Suppressor macrophage (primary cell): ENCODE measurements at places on chromosomes 7 and 10.

DNA sequence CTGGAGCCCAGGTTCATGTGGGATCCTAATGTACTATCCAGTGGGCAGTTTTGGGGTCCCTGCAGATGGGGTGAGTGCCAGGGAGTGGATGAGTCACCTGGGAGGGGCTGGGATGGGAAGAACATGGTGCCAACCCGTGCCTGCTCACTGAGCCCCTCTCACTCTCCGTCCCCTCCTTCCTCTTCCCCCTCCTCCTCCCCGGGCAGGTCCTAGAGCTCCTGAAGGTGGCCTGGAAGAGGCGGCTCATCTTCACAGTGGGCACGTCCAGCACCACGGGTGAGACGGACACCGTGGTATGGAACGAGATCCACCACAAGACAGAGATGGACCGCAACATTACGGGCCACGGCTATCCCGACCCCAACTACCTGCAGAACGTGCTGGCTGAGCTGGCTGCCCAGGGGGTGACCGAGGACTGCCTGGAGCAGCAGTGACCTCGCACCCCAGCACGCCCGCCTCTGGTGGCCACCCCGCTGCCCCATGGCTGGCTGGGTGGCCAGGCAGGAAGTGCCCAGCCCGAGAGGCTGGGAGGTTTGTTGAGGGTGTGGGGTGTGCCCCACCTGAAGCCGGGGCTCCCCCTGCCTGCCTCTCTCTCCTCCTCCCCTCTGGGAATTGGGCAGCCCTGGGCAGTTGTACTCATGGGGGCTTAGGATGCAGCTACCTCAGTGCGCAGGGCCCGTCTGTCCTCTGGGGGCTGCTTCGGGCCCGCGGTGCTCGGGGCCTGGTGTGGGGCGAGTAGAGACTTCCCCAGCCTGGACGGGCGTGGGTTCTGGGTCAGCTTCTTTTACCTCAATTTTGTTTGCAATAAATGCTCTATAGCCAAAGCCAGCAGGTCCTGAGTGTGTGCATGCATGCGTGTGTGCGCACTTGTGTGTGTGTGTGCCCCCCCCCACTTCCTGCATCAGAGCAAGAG, 4.9 kb upstream of the UPK3B start:
- no peak for DNase-seq

GRCh38 chr7:46035166-46035565, 114.1 kb upstream of the IGFBP3 start:
- no peak for DNase-seq

DNA sequence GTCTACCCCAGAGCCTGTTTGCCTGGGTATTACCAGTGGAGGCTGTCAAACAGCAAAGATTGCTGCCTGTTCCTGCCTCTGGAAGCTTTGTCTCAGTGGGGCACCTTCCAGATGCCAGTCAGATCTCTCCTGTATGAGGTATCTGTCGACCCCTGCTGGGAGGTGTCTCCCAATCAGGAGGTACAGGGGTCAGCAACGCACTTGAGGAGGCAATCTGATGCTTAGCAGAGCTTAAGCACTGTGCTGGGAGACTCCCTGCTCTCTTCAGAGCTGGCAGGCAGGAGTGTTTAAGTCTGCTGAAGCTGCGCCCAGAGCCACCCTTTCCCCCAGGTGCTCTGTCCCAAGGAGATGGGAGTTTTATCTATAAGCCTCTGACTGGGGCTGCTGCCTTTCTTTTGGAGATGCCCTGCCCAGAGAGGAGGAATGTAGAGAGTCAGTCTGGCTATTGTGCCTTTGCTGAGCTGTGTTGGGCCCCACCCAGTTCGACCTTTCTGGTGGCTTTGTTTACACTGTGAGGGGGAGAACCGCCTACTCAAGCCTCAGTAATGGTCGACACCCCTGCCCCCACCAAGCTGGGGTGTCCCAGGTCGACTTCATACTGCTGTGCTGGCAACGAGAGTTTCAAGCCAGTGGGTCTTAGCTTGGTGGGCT, 62.2 kb downstream of the PPP1R9A start:
- no peak for DNase-seq

- DNase-seq = no peak
These were observed 111.2 kb upstream of the ADO start for GRCh38 chr10:62693306-62693705.

- no peak for DNase-seq
These were observed 98.0 kb upstream of the PIK3CG start for GRCh38 chr7:106767078-106767477.

DNA sequence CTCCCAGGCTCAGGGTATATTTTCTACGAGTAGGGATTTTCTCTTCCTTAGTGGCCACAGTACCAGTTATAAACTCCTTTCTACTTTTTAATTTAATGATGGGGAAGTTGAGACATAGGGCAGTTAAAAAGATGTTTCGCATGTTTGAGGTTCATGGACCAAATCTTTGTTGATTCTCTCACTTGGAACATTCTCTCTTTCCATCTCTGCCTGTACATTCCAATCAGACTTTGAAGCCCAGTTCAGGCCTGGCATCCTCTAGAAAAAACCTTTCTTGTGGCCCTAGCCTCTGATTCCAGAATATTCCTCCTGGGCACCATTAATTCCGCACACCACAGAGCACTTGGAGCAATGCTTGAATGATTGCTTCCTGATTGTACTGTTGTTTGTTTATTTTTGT, 18.5 kb downstream of the SLC13A4 start:
- no peak for DNase-seq

- no peak for DNase-seq
These were observed 70.3 kb upstream of the SHH start for GRCh38 chr7:155882596-155882995.

DNA sequence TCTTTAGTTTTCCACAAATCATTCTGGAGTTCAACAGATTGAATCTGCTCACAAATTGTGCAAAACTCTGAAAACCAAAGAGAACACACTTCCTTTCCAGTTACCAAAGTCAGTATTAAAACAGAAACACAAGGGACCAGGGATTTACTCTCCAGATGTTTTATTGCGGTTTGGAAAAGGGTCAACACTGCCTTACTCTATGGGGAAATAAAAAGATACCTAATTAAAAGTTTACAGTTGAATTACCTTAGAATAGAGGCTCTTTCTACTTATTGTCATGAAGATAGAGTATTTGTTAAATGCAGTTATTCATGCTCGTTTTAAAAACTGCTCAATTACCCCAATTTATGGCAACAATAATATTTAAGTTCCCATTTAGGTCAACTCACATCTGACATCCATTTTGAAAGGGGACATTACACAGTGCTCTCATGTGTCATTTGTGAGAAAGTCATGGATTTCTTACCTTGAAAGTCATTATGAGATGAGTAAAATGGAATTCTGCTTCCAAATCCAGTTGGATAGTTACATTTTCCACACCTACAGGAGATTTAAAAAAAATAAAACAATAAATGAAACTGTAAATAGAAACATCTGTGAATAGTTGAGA, 8.4 kb downstream of the LAMB1 start:
- no peak for DNase-seq

- DNase-seq = no peak
These were observed 14.3 kb downstream of the BPGM start for GRCh38 chr7:134660961-134661376.

DNA sequence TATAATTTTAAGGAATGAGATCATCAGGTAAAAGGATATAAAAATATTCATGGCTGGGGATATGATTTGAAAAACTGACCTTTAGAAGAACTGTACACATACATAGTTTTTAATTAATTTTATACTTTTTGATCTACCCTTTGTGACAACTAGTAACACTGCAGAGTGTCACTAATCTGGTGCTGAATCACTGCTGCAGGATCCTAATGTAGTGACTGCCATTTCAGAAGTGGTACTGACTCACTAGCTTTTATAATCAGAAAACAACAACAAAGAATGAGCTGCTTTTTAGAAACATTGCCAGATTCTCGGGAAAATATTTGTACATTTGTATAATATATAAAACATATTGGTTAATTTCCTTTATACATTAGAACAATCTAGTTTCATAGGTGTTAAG, 110.4 kb downstream of the HIPK2 start:
- no peak for DNase-seq

GRCh38 chr7:126487728-126488442, 764.9 kb downstream of the GRM8 start:
- no peak for DNase-seq

DNA sequence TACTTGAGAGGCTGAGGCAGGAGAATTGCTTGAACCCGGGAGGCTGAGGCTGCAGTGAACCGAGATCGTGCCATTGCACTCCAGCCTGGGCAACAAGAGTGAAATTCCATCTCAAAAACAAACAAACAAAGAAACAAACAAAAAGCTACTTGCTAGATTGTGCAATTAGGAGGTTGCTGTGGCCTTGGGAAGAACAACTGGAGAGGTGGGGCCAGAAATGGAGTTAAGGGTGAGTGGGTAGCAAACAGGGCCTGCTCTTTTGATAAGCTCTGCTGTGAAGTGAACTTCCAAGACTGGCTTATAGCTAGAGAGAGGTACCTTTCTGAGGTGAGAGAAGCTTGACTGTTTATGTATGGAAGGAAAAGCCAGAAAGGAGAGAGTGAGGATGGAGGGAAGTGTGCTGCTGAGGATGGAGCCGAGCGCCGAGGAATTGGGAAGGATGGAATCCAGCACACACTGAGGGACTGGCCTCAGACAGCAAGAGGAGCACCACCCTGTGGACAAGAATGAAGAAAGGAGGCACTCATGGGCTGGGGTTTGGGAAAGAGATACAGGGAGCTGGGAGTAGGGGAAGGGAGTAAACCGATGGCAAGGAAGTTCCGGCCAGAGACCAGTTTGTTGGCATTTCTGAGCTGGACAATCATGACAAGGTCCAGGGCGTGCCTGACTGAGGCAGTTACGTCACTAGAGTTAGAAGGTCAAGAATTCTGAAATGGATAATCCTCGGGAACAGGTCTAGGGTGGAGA, 7.0 kb upstream of the RPEL1 start:
- DNase-seq = no peak

DNA sequence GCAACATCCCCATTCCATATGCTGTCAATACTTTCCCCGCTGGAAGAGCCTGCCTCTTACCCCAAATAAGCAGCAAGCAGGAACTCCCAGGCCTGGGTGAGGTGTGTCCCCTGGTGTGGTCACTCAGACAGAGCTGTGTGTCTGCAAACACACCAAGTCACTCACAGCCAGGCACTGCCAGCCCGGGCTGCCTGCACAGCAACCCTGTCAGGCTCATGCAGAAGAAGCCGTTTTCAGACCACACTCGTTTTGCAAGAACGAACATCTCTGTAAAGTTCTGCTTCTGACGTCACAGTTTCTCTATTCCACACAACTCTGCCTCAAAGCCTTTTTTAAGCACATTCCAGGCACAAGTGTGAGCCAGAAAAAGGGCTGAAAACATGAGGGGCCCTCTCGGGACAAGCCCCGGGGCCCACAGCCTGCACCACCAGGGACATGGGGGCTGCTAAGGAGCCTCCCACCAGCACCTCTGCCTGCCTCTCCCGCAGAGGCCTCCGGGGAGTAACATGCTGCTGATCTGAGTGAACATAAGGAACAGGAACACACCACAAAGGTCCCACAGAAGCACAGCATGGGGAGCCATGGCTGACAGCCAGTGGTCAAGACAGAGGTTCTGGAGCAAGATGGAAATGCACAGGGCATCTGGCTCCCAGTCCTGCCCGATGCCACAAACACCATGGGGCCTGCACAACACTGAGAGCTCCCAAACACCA, 11.4 kb downstream of the PTPRN2 start:
- peak; percentile 38 for DNase-seq

DNA sequence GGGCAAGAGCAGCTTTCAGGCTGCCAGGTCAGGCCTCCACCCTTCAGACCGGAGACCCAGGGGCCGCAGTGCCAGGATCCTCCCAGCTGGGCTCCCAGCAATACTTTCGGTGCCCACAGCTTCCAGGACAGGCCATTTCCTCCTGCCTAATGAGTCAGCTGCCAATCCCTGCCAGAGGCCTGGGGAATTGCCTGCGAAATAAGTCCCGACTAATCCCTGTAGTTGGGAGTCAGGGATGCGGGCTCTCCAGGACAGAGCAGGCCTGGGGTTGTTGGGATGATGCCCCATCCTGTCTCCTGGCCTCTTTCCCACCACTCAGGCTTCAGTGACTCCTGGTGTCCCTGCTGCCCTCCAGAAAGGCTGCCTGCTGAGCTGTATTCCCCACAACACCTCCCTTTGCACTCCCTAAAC, 143.5 kb upstream of the UNC5B start:
- DNase-seq = no peak

DNA sequence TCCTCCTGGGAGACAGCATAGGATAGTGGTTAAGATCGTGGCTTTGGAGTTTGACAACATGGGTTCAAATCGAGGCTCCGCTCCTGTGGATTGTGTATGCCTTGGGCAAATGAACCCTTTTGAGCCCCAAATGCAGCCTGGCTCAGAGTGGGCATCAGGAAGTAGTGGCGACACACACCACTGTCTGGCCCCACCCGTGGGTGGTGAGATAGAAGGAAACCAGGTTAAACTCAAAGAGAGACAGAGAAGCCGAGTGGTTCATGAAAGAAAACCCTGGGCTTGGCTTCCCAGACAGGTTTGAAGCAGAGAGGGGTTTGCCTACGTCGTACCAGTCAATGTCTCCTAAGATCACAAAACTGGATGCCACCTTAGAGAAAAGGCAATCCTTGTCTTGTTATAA, 57.7 kb downstream of the PRTFDC1 start:
- no peak for DNase-seq

DNA sequence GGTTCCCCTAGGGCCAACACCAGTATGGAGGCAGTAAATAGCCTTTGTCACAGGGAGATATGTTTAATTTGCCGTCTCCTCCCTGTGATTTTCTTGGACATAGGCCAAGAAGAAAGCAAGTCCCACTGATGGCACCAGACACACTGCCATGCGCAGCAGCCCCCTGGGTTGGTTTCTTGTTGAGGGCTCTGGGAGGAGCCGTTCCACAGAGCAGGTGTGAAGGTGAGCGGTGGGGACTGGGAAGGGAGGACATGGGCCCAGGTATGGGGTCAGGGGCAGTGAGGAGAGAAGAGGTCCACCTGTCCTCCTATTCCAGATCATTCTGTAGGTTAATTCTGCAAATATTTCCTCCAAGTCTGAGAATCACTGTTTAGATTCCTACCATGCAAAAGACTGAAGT, 376.1 kb downstream of the PLXNA4 start:
- no peak for DNase-seq

- DNase-seq = no peak
These were observed 102.9 kb downstream of the AOAH start for GRCh38 chr7:36621396-36621795.

DNA sequence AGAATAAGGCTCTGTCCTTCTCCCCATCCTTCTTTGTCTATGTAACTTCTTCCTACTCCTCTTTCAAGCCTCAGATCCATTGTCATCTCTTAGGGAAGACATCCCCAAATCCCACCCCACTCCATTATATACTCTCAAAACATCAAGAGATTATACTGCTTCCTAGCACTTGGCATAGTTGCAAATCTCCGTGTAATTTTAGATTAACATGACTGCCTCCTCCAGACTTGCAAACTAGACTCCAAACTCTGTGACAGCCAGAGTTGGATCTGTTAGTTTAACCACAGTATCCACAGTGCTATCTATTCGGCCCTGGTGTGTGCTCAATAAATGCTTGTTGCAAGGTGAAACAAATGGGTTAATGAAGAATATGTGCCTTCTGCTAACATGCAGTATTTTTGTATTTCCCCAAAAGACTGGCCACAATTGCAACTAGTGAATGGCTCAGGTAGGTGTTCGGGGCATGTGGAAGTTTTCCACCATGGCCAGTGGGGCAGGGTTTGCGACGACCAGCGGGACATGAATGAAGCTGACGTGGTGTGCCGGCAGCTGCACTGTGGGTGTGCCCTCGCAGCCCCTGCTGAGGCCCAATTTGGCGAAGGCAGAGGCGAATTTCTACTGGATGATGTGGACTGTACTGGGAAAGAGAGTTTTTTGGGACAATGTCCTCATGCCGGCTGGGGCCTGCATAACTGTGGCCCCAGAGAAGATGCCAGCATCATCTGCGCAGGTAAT, 34.5 kb upstream of the C10orf120 start:
- no peak for DNase-seq
